Peyer's patch (tissue), 4 donors: ENCODE measurements at places on chromosomes 11 and 22. TPM values are rescaled to one million over a fixed set of nuclear protein-coding genes. Genes with fewer than 3 reads are reported as not detected.
A peak's percentile ranks its signal among the peaks of the same experiment; 100 is the strongest.

DNA sequence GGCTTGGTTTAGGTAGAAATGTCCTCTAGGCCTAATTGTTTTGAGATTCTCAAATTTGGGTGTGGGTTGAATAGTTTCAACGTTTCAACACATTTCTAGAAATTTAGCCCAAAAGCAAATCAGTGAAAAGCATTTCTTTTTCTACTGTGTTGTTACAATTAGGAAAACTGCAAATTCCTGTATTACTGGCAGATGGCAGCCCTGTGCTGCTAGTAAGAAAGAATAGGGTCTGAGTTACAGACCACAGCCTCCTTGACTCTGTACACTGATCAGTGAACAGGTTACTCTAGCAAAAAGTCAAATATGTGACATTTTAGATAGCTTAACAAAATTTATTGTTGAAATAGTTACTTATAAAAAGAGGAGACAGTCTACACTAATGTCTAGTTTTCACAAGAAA, 703.0 kb downstream of the JRKL start:
- H3K27me3 ChIP-seq: no peaks in the 10 kb centered on the region
- H3K4me1 ChIP-seq: no peaks in the 10 kb centered on the region
- no peaks in the 10 kb centered on the region for H3K36me3 ChIP-seq

DNA sequence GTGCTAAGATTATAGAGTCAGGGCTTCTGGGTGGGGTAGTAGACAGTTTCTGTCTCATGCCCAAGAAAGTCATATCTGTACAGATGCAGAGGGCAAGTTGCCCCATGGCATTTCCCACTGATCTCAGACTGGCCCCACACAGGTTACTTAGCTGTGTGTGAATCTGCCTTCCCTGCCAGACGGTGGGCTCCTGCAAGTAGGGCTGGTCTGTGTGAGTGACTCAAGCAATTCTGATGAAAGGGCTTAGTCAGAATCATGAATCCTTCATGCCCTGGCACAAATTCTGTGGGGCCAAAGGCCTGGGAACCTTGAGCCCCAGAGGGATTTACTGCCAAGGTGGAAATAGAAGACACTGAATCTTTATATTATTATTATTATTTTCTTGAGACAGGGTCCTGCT, 30.4 kb downstream of the USH1C start:
- no peak overlapping the region for H3K27ac ChIP-seq
- H3K4me3 ChIP-seq: no peak overlapping the region
- no peaks in the 10 kb centered on the region for H3K4me1 ChIP-seq
- no peaks in the 10 kb centered on the region for H3K27me3 ChIP-seq

ANKK1 gene
- total RNA-seq: 3.3 TPM

- DNase-seq: no peak
- H3K27ac ChIP-seq: no peak overlapping the region
- H3K4me3 ChIP-seq: no peak overlapping the region
Measured at GRCh38 chr11:86469491-86470388, 95.1 kb downstream of the CCDC81 start.

BRMS1 gene
- 41.2 TPM for total RNA-seq

DNA sequence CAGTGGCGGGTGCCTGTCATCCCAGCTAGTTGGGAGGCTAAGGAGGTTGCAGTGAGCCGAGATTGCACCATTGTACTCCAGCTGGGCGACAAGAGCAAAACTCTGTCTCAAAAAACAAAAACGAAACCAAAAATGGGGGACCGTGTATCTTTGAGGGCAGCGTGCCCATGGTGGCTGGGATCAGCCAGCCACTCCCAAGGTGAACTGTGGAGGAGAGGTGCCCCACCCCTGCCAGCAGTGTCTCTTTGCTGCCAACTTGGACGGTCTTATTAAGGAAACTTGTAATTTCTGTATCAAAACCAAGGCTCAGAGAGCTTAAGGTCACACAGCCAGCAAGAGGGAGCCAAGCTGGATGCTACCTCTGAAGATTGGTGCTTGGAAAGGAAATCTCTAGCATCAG, 147.7 kb downstream of the CACNA1I start:
- no peaks in the 10 kb centered on the region for H3K27me3 ChIP-seq
- H3K4me3 ChIP-seq: no peak overlapping the region
- H3K27ac ChIP-seq: no peak overlapping the region
- peak; percentile 50 for DNase-seq
